ENCODE measurements at places on chromosomes 1 and 21.
A peak's percentile ranks its signal among the peaks of the same experiment; 100 is the strongest.

DNA sequence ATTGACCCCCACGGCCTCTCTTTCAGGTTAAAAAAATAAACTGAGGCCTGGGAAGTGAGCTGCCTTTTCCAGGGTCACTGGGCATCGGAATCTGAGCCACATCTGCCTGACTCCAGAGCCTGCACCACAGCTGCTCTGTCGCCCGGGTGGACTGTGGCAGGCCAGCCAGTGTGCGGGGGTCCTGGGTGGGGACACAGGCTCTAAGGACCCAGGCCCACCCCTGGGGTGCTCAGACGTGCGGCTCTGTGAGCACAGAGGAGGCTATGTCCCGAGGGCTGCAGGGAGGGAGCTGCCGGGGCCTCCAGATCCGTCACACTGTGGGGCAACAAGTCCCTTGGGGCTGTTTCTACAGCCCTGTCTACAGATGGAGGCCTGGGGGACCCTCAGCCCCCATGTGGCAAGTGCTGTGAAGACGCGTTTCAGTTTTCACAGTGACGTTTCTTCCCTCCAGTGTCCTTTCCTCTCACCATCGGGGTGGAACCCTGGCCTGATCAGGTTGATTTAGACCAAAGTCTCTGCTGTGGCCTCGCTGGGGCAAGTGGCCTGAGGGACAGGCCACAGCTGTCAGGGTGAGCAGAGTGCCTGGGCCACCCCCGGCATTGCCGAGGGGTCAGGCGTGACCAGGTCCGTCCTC, 39.2 kb upstream of the ACTRT2 start:
- no peak for DNase-seq

- DNase-seq = no peak
Observed at GRCh38 chr1:82139751-82140468, 339.2 kb downstream of the ADGRL2 start.

- DNase-seq = no peak
Observed at GRCh38 chr1:172360985-172361384, 59.5 kb upstream of the C1orf105 start.

GRCh38 chr1:226519716-226520598, 28.6 kb upstream of the STUM start:
- no peak for DNase-seq

DNA sequence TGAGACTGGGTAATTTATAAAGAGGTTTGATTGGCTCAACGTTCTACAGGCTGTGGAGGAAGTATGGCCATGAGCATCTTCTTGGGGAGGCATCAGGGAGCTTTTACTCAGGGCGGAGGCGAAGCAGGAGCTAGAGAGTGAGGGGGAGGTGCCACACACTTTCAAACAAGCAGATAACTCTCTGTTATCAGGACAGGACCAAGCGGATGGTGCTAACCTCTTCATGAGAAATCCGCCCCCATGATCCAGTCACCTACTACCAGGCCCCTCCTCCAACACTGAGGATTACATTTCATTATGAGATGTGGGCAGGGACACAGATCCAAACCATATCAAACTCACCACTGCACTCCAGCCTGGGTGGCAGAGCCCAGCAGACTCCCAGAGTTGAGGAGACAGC, 11.5 kb upstream of the LRRC47 start:
- DNase-seq = no peak

DNA sequence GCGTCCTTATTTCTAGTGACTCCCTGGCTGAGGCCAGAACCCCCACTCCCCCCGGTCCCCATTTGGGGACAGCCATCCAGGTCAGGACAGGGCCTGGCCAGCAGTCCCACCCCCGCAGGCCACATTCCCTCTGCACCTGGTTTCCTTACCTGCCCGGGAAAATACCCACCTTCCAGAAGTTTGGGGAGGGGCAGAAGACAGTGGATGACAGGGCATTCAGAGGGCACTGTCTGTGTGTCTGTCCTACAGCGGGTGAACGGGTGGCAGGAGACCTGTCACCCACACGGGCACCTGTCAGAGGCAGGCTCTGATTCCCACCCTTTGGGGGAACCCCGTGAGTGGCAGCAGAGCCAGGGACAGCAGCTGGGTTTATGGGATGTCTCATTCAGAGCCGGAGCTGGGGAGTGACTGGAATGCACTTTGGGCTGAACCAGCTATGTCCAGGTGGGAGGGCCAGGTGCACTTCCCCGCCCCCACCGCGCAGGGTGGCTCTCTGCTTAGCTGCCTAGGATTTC, 2.0 kb downstream of the ARHGEF16 start:
- no peak for DNase-seq

- DNase-seq = no peak
Observed at GRCh38 chr1:22619252-22619651, 17.2 kb upstream of the C1QA start.

- peak; percentile 49 for DNase-seq
Observed at GRCh38 chr1:29453502-29454240, 217.3 kb downstream of the PTPRU start.

DNA sequence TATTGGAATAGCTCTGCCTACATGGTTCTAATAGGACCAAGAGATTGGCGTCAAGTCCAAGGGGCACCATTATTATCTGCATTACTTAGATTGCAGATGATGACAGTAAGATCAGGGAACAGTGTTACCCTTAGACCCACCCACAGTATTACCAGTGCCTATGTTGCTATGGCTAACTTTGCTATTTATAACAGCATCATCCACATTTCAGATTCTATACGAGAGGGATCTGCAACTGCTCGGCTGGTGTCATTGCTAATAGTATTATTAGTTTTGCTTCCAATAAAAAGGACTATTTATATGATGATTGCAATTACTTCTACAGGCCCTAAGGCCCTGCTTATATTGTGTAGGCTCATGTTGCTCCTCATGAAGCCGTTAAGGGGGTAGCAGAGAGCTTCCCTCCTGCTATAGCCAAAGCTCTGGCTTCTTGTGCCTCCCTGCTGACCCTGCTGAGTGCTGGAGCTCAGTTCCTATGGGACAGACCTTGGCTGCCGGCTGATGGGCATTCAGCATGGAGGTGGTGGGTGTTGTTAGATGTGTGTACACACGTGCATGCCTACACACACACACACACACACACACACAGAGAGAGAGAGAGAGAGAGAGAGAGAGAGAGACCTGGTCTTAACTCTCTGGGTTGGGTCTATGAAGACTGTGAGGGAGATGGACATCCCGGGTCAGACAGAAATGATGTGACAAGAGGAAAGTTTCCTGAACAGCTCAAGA, 1.3 kb downstream of the BCAN start:
- no peak for DNase-seq

- peak; percentile 75 for DNase-seq
Observed at GRCh38 chr1:206041640-206042039, 11.3 kb upstream of the RHEX start.

DNA sequence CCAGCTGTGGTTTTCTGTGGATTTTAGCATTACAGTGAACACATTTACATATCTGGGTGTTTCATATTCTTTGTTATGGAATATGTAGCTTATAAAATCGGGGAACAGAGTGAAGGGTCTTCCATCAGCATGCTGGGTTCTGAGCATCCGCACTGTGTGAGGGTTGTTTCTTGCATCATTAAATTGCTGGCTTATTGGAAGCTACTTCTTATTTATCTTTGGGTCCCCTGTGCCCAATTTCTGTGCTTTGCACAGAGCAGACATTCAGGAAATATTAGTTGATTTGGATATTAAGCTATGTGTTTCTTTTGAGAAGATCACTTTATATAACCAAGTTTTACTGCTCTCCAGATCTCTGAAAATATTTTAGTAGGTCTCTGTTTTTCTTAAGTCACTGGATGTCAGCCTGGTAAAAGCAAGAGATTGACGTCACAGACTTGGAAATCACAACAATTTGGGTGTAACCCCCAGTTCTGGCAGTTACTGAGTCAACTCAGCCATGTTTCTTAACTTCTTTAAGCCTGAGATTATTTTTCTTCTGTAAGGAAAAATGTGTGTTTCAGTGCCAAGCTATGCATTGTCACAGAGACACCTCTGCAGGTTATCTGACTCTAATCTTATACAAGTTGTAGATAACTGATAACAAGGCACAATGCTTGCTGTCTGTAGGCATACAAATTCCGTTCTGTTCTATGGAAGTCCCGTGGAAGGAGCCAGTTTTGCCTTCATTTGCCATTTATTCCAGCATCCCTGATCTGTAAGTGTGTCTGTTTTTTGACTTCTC, 258.3 kb upstream of the KAZN start:
- no peak for DNase-seq

- peak; percentile 29 for DNase-seq
Observed at GRCh38 chr1:43952731-43953346, 6.1 kb downstream of the IPO13 start.

GRCh38 chr21:36097427-36098181, 27.8 kb downstream of the CBR1 start:
- peak; percentile 86 for DNase-seq

DNA sequence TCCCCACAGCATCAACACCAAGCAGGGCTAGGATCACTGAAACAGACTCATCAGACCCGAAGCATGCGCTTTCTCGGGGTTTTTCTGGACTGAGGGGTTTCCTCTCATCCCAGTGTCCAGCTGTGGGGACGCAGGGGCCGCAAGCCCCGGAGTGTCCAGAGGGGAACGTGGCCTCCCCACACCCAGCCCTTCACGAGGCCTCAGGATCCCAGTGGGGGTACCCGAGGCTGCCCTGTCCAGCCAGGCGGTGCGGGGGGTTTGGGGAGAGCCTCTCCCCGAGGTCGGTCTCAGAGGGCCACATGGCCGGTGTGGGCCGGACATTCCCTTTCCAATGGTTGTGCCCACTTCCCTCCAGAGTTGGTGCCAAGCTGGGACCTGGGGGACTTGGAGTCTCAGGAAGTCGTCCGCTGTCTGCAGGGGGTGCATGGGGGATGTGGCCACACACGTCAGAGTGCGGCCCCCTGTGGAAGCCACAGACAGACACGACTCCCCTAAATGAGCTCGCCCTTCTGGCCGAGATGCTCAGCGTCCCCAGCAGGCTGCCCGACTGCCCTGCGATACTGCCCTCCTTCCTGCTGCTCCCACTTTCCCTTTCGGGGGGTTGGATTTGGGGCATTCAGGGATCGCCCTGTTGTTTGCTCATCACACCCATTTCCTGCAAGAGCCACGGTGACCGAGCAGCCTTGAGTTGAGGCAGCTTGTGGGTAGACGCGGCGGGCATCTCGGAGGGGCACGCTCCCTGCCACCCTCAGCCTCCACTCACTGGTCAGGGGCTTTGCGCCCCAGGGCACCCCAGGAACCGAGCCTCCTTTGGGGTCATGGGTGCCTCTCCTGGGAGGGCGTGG, 4.1 kb downstream of the COL6A1 start:
- DNase-seq = no peak

- no peak for DNase-seq
Observed at GRCh38 chr1:233355841-233356704, 28.5 kb downstream of the MAP3K21 start.

DNA sequence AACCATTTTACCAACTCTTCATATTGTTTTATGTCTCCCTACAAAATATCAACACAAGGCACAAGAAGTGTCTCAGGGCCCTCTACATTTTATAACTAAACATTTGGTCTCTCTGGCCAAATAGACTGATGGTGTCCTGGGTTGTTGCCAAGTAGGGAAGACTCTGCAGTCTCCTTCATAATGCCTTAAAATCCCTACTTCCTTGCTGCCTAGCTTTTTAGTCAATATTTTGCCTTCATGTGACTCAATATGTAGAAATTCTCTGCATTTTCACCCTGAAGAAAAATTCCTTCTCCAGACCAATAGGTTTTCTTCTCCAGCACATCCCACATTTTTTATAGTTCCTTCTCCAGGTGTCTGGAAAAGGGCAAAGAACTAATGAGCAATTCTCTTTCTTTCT, 72.6 kb upstream of the IPO9 start:
- DNase-seq = peak; percentile 83

GRCh38 chr1:201164645-201165044, 10.4 kb upstream of the TMEM9 start:
- DNase-seq = peak; percentile 85

- peak; percentile 28 for DNase-seq
Observed at GRCh38 chr1:26574719-26575251, 45.2 kb downstream of the RPS6KA1 start.

DNA sequence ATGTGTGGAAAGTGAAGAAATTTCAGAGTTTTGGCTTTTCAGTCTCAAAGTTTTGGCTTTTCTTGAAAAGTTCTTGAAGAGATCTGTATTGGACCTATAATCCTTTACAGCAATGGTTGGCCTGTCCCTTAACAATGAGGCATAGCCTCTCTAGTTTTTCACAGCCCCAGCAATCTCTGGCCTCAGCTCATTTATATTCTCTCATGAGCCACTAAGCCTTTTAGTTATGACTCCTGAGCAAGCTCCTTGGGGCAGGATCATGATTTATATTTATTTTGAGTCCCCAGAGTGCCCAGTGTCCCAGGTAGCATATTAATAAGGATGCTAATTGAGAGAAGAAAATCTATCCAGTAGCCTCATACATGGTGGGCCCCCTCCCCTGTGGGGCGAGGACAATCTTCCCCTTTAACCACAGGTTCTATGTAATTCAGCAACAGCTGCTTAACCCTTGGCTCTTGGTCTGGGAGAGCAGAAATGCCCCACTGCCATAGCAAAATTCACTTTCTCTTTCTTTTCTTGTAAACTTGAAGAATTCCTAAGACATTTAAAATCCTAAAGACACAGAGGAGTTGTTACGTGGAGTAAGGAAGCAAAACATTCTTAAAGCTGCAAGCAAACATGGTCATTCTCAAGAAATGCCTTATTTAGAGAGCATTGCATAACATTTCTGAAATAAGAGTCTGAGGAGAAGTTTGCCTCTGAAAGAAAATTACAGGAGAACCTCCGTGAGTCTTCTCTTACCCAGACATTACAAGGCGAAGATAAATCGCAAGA, 6.3 kb downstream of the NGF start:
- peak; percentile 22 for DNase-seq

- peak; percentile 94 for DNase-seq
Observed at GRCh38 chr1:161098210-161099068, at the start of gene KLHDC9. Gene KLHDC9 (plus strand): TSS chr1:161098361. CDS start chr1:161098536, 175 bp downstream.

- DNase-seq = peak; percentile 84
Observed at GRCh38 chr1:153532769-153533599, 2.8 kb downstream of the S100A6 start.

DNA sequence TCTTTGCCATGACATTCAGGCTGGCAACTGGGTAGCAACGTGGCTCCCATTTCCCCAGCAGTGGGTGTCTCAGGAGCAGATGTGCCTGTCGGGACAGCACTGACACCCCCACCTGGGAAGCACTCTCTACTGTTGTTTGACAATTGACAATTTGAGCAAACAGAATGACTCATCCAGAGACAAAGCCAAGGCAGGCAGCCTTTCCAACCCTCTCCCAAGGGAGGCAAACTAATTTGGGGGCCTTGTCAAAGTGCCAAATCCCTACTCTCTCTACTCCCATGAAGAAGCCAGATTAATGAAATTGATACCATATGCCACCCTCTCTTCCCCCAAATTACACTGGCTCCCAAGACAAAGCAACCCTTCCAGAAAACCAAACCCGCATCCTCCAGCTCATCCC, 65.6 kb downstream of the GRIK3 start:
- DNase-seq = no peak

DNA sequence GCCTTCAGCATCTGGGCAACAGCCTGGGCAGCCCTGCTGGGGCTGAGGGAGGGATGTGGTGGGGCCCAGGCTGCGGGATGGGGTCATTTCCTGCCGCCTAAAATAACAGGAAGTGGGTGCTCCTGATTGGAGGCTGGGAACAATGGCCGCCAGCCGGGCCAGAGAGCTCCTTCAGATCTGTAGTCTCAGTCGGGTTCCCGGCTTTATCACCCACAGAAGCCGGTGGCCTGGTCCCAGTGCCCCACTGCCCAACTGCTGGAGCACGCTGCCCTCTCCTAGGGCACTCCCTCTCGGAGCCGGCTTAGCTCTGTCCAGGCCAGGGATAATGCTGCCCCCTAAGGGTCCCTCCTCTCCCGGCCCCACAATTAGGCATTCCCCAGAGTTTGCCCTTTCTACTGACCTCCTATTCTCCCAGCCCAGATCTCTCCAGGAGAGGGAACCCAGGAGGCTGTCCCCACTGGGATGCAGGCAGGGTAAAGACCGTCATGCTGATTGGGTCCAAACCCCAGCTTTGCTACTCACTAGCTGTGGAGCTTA, 5.1 kb downstream of the MAP7D1 start:
- peak; percentile 76 for DNase-seq

All from kidney tubule cell (primary cell).